Activated naive CD4-positive, alpha-beta T cell (primary cell): ENCODE measurements at places on chromosomes 2 and 18.

GRCh38 chr18:68839701-68840100, 41.8 kb downstream of the CCDC102B start:
- no peak for DNase-seq

- no peak for DNase-seq
These were observed 1268.6 kb downstream of the LRP1B start for GRCh38 chr2:140862181-140862580.

DNA sequence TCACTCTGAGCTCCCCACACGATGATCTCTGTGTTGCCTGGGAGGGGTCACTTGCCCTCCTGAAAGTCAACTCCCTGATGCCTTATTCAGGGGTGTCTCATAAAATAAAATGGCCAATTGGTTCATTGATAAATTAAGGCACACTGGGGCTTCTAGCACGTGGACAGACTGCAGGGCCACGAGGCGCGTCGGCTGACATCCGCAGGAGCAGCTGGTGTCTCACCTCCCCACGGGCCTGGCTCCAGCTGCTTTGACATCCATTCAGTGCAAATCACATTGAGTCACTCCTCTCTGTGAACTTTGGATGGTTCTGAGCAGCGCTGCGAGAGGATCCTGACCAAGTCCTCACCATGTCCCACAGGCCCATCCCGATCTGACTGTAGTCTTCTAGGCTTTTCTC, 4.6 kb upstream of the ST8SIA3 start:
- no peak for DNase-seq

DNA sequence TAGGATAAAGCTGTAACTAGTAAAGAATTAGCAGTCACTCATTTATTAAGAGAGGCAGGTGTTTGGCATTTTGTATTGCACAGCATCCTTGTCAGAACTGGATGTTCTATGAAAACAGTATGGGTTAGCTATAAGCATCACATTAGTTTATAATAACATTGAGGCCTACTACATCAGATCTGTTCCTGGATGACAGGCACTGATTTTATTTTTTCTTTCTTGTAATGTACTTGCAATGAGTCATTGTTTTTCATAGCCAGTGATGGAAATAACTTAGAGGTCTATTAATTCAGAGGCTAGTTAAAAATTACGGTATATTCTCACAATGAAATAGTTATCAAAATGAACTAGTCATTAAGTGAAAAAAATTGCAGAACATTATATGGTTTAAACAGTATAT, 13.0 kb upstream of the RMDN2 start:
- no peak for DNase-seq

- DNase-seq, result no peak
These were observed 44.2 kb upstream of the MFF start for GRCh38 chr2:227280895-227281294.

DNA sequence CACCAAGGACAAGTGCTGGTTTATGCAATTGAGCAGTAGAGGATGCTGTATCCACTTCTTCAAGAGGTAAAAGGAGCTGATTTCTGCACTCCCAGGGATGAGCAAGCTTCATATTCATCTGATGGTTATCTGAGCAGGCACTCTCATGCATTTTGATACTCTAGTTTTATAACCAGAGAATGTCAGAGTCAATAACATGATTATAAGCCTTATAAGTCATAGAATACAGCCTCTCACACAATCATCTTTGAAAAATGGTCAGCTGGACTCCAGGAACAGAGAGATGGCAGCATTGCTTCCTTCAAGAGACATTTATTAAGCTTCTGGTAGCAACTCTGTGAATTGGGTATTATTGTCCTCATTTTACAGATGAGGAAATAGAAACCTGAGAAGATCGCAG, 167.1 kb downstream of the SLC8A1 start:
- DNase-seq, result no peak

DNA sequence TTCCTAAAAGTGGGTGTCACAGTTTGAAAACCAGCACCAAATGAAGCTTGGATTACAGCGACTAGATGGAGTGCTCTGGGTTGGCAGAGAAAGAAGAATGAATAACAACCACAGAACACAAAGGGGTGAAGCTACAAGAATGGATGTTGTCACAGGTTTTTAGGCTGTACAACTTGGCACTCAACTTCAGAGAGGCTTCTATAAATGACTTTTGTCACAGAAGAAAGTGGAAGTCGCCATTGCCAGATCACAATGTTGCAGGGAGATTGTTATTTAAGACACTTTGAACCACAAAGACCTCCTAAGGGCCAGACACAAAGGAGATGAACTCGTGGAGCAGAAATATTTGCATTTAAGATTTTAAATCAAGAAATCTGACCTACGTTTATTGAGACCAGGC, 354.2 kb downstream of the CDH7 start:
- no peak for DNase-seq
